ENCODE measurements at places on chromosomes 5 and 9.
A peak's percentile ranks its signal among the peaks of the same experiment; 100 is the strongest.

DNA sequence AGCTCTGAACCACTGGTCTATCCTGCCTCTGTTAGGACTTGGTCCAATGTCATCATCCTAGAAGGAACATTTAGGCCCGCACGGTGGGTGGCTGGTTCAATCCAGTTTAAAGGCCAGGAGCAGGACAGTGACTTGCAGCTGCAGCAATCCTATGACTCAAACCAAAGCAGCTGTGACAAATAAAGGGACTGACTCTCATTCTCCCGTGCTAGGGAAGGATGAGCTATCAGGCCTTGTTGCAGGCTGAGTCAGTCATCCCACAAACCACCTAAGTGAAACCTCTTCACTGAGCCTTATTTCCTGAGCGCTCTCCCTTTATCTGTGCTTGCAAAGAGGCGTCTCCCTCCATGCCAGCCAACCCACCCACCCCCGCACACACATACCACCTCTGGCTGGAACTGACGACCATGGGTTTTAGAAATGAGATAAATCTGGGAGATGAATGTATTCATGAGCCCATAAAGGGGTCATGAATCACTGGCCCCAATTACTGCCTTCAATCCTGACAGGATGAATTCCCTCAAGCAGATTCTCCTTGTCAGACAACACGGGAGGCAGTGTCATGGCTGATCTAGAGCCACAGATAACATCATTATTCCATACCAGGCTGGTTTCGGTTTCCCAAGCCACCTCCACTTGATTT is 93.4 kb downstream of the KCNIP1 start:
- peak; percentile 58 for DNase-seq

DNA sequence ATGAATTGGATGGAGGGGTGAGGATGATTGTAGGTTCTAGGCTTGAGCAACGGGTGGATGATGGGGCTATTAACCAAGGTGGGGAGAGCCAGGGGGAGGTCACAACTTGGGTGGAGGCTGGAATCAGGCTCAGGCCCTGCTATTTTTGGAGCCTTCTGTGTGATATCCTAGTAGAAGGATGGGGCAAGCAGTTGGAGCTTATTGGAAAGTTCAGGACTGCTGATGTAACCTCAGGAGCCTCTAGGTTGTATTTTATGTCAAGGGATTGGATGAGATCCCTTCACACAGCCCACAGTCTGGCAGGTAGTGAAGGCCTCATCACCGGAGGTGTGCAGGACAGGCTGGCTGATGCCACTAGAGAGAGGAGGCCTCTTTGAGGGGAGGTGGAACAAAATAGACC is 11.2 kb upstream of the RPS14 start:
- DNase-seq, result no peak

DNA sequence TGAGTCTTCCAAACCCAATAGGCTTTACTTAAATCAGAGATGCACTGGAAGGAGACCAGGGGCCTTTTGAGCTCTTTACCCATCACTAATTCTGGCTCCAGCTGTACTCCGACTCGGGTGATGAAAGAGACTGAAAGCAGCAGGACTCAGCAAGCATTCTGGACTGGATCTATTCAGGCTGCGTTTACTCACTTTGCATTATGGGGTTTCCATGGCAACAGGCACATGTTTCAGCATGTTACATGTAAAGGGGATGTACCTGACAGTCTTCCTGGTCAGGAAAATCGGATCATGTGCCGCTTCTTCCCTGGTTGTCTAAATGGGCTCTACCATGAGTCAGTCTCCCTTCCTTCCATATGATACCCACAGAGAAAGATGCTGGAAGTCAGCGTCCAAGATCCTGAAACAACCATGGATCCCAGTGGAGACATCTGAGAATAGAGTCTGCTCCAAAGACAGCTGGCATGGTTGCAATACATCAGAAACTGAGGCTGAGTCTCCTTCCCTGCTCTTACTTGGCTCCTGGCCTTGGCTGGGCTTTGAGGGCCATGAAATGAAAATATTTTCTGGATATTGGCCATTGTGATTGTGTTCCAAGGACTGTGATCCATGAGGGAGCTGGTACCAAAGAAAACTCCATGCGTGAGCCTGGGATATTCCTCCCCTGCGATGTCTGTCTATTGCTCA is 102.5 kb upstream of the TNC start:
- DNase-seq, result no peak

- DNase-seq, result no peak
These were observed 1982.2 kb upstream of the C9orf72 start for GRCh38 chr9:29555502-29555901.

GRCh38 chr5:142404046-142404477 is 79.2 kb upstream of the SPRY4 start:
- DNase-seq, result no peak

GRCh38 chr5:149719666-149720065 is 10.4 kb upstream of the PPARGC1B start:
- DNase-seq, result no peak

GRCh38 chr9:121634329-121635261 is 16.8 kb upstream of the DAB2IP start:
- no peak for DNase-seq

DNA sequence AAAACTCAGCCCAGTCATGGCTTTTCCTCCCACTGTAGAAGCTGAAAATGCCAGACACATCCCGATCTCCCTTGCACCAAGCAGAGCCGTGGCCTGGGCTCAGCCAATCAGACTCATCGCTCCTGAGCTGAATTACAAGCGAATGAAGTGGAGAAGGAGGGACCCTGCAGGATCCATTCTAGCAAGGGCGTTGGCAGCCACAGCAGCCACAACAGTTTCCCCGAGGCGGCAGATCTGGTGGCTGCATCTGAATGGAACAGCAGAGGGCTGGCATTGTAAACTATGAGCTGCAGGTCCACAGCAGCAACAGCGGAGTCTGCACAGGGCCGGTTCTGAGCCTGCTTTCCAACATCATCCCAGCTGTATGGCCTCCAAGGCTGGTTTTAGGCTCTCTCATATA is 23.8 kb downstream of the ALG2 start:
- no peak for DNase-seq

DNA sequence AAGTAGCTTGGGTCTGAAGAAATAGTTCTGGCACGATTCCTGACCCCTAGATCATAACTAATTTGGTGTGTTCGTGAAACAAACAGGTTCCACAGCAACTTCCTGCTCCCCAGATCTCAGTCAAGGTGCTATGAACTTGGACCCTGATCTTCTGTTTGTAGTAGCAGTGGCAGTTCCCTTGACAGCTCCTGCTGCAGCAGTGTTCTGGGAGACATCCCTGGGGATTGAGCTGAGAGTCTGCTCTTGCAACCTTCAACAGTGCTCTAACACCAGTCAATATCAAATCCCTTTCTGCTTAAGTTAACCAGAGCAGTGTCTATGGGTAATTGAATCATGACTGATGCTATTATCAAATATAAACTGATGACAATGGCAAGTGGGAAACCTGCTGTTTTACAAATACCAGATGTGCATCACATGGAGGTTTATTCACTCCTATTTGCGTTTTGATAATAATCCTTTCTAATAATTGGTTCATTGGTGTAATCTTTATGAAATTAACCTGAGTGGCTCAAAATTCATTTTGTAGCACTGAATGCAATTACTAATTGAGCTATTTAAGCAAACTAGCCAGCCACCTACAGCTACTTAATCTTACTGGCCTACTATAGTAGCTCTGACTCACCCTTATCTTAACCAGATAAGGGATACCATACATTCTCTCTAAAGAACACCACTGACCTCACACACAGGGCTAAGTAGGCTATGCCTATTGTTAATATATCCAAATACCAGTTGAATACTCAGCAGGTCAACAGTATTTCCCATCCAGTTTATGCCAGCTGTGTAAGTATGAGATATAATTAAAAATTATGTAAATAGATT is 21.9 kb downstream of the KDM4C start:
- DNase-seq, result no peak

GRCh38 chr9:137149942-137150616 is 11.1 kb downstream of the GRIN1 start:
- DNase-seq, result peak; percentile 53

GRCh38 chr9:136243631-136244030 is 2.0 kb downstream of the QSOX2 start:
- no peak for DNase-seq

GRCh38 chr5:67619235-67619634 is 422.6 kb upstream of the CD180 start:
- no peak for DNase-seq

- DNase-seq, result no peak
These were observed 177.6 kb downstream of the RFX3 start for GRCh38 chr9:3348169-3348568.

GRCh38 chr5:151414536-151414935 is 32.9 kb upstream of the SLC36A1 start:
- DNase-seq, result no peak

GRCh38 chr5:38329132-38329715 is 70.9 kb downstream of the EGFLAM start:
- no peak for DNase-seq

DNA sequence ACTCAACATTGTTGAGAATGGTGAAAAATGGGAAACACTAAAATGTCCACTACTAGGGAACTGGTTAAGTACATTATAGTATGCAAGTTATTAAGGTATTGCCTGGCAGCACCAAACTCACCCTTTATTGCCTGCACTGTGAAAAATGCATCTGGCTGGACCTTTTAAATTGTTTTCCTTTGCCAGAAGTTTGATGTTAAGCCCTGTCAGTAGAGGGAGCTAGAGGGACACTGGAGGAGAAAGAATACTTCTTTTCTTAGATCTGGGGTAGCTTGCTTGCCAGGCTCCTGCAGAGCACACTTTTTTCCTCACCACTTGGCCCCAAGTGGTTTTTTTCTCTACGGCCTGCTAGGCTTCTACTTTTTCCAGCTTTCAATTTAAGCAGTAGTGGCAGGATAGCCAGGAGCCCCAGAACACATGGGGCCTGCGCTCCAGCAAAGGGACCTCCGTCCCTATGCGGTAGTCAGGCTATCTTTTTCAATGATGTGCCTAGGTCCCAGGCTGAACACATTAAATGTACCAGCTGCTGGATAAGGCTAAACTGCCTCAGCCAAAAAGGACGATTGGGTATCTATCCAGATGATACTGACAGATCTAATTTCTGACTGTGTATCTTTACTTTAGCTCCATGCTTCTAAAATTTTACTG is 8.0 kb upstream of the HABP4 start:
- no peak for DNase-seq

DNA sequence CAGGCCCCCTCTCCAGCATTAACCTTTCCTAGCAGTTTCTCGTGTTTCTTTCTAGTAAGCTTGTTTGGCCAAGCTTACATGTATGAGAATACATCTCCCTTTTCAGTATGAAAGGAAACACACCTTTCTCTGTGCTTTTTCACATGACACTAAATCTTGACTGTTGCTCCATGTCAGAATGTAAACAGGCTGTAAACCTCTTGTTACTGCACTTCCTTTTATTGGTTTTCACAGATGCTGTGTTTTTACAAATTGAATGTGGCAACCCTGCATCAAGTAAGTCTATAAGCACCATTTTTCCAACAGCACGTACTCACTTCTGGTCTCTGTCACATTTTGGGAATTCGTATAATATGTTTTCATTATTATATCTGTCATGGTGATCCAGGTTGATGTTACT is 2.2 kb upstream of the CANX start:
- DNase-seq, result no peak

DNA sequence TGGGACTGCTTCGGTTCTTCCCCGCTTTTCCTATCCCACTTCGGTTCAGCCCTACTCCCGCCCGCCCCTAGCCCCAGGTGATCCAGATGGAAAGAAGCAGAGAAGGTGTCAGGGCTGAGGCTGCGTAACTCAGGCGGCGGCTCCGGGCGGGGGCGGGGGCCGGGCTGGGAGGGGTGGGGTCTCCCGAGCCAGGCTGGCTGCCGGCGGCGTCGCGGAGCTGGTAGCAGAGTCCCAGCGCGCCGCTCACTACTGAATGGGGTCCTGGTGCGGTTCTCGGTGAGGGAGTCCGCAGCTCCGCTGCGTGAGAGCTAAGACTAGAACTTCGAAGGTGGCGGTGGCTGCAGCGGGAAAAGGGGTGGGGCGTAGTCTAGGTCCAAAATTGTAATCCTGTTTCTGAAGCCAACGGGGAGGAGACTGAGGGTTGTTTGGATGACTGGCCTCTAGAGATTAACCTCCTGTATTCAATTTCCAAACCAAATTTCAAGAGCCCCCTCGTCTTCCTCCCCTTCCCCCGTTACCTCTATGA is 1.4 kb downstream of the PRR16 start:
- no peak for DNase-seq

DNA sequence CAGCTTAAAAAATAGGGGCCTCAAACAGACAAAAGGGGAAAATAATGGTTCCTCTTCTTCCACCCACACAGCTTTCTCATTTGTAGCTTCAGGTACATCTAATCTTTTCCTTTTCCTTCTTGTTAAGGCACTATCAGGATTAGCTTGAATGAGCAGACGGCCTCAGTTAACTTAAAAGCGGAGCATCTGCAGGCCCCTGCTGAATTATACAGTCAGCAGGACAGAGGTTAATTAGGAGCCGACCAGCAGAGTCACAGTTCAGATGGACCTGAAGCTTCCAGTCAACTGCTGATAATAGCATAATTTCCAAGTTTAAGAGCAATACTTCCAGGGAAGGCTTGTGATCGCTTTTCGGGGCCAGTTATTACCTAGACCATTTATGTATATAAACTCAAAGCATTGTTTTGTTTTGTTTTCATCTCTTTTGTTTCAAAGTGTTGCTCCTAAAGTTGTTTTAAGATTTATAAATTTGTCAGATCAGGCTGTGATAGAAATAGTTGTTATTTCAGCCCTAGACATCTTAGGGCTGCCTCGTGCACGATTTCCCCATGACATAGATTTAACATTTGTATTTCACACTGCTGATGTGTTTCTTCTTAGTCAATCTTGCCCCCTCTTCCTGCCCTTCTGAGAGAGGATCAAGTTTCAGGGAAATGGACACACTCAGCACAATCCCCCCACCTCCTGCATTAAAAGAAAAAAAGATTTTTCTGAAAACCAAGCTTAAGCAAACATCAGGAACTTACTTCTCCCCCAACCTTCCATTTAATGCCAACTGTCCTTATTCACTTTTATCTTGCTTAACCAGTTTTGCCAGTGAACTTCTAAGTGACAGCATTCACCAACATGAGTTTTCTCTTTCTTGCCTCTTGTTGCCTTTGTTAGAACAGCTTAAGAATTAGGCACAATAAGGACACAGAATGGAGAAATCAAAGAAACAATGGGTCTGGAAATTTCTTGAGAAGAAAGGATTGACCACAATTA is 449.8 kb downstream of the ARHGEF28 start:
- DNase-seq, result no peak

GRCh38 chr9:76887951-76888350 is 18.0 kb downstream of the PRUNE2 start:
- no peak for DNase-seq

- DNase-seq, result no peak
These were observed 8.6 kb downstream of the KCTD16 start for GRCh38 chr5:144179226-144179625.

GRCh38 chr9:134895097-134895496 is 14.5 kb downstream of the FCN2 start:
- no peak for DNase-seq

GRCh38 chr5:14752497-14753071 is 88.1 kb downstream of the OTULIN start:
- DNase-seq, result no peak

- no peak for DNase-seq
These were observed 169.2 kb upstream of the CTNND2 start for GRCh38 chr5:12073426-12073825.
